M059J (cell line): ENCODE measurements at places on chromosomes 16 and 17.
A peak's percentile ranks its signal among the peaks of the same experiment; 100 is the strongest.

DNA sequence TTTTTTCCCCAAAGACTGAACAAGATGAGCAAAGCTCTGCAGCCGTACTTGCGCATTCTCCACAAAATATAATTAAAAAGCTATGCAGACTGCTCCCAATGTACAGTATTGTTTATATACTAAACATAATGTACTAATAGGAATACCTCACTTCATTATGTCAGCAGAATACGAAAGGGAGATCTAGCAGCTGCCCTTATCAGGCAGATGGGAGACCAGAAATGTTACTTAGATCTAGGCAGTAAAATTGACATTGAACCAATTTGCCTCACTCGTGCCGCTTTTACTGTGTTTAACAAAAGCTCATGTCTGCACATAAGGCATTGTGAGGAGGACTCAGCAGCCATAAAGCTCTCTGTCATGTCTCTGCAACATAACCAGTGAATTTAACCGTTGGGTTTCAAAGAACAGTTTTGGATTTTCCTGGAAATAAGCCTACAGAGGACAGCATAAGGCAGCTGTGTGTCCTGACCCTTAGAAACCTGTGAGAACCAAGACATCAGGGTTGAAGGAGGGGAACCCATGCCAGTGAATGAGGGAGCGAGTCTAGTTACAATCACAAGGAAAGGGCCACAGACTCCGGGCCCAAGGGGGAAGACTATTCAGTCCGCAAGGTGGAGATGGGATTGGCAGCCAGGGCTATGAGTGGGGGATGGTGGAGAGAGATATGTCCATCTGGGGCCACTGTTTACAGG lies 71.4 kb downstream of the GNAO1 start:
- no peak for DNase-seq

GRCh38 chr17:43033948-43034881 lies 9.2 kb downstream of the RND2 start:
- DNase-seq, result no peak

- peak; percentile 92 for DNase-seq
Measured at GRCh38 chr17:63478814-63479494, 2.1 kb downstream of the ACE start.

DNA sequence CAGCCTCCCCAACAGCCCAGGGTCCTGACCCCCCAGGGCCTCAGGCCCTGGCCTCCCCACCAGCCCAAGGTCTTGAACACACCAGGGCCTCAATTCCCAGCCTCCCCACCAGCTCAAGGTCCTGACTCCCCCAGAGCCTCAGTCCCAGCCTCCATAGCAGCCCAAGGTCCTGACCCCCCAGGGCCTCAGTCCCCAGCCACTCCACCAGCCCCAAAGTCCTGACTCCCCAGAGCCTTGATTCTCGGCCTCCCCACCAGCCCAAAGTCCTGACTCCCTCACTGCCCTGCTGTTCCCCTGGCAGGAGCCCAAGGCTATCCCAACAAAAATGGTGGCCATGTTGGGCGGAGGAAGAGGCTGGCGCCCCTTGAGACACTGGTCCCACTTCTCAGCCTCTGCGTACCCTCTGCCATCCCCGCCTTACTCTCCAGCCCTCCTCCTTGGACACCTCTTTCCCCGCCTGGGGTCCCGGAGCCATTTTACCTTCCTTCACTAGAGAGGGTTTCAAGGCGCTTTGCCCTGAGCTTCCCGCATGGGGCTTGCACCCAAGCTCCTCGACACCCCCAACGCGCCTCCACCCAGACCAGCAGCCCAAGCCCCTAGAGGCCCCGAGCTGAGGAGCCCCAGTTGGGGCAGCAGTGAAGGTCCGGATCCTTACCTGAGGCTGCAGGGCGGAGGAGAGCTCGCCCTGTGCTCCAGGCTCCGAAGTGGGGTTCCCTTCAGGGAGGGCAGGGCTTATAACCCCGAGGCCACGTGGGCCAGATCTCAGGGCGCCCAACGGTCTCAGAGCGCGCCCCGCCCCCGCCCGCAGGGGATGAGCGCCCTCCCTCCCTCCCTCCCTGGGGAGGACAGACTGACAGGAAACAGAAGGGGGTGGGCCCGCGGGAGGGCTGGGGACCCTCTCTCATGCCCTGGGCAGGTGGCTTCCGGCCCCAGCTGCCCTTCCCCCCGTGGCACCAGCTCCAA lies 3.5 kb upstream of the TSPOAP1 start:
- no peak for DNase-seq

DNA sequence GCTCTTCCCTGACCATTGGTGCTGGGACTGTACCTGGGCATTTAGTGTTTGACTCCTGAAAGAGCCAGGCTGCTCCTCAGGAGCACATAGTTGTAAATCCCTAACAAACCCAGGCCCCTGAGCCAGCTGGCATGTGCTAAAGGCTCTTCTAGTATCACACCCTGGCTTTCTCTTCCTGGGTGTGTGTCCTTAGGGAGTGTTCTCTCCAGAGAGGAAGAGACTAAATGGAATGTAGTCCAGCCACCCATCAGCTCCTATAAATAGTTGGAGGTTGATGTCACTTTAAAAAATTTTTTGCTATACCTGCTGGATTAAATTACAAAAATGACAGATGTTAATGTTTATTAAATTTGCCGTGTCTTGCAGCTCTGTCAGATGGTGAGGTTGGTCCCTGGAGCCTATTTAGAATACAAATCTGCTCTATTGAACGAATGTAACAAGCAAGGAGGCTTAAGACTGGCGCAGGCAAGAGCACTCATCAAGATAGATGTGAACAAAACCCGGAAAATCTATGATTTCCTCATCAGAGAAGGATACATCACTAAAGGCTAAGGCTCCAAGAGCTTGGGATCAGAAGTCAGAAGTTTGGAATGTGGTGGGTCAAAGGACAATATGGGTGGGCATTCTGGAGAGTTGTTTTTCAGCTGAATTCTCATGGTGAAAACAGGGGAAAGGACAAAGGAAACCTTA lies 13.1 kb upstream of the DUSP14 start:
- DNase-seq, result peak; percentile 8

- DNase-seq, result no peak
Measured at GRCh38 chr16:15803618-15804017, 53.2 kb downstream of the MYH11 start.

- DNase-seq, result no peak
Measured at GRCh38 chr17:7024402-7024785, 1.5 kb downstream of the BCL6B start.

DNA sequence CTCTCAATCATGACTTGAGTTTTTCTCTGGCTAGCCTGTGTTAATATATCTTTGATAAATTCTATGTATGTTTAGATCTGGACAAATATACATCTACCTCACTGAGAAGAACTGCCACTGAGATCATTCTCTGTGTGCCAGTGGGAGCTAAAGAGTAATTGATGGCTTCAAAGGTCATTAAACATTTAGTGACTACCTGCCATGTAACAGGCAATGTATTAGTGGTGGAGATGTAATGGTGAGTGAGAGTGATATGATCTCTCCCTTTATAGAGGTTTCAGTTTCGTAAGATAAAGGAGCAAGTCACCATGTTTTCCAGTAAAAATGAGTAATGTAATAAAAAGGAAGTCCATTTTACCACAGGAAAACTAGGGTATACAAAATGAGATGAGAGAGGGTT lies 235.8 kb upstream of the CDH8 start:
- DNase-seq, result no peak

DNA sequence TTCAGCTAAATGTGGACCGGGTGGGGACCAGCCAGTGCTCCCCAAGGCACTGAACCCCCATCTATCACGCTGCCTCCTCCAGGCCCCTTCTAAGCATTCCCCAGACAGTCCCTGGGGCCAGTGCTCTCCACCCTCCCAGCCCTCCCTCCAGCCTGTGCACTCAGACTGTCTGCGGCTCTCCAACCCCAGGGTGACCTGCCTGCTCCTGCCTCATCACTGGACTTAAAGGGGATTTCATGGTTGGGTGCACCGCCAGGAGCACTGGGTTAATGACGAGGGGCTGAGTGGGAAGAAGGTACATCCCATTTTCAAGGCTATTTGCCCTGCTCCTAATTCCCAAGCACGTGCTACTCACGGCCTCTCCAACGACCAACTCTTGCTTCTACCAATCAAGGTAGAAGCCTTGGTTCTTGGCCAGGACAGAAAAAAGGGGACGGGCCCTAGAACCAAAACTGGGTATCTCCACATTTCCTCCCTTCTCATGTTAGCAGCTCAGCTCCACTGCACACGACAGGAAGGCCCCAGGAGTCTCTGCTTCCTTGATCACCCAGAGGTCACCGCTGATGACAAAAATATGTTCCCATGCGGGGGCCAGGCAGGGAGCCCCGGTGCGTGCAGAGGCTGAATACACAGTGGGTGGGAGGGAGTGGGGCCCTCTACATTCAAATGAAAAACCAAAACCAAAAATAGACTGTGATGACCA lies 3.5 kb upstream of the ABR start:
- DNase-seq, result no peak

DNA sequence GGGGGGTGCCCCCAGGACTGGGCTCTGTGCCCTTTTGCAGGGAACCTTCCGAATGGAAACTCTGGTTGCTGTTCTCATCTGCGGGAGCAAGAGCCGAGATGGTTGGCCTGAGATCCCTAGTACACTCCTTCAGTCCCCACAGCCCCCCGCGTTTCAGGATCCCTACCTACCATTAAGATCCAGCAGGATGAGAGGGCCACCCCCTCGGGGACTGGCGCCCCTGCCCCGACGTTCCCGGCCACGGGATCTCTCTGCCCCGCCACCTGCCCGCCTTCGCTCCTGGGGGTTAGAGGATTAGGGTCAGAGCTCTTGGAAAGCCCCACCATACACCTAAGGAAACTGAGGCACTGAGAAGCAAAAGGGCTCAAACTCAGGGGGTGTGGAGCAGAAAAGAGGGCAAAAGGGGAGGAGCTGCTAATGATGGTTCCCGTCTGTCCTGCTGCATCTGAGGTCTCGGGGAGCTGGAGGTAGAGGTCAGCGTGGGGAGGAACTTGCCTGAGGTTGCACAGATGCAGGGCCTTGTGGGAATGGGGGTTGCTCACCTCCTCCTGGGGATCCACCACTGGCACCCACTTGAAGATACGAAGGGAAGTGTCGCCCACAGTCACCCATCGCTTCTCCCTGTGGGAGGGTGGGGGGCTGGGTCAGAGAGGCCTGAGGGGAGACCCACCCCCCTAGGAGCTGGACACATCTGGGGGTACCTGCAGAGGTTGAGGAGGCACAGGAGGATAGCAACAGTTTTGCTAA lies 1.0 kb downstream of the BCL7C start:
- no peak for DNase-seq

- DNase-seq, result peak; percentile 44
Measured at GRCh38 chr17:20072692-20072992, 63.5 kb downstream of the SPECC1 start.

DNA sequence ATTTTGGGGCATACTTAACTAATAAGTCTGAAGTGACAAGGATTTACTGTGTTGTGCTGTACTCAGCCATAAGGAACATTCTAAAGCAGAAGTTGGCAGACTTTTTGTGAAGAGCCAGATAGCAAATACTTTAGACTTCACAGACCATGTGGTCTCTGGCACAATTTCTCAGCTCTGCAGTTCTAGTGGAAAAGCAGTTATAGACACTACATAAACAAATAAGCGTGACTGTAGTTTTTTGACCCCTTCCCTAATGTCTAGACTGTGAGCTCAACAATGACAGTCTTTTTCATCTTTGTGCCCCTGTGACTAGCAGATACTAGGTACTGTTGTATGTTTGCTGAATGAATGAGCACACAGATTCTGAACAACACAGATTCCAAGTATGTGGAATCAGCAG lies 4.9 kb downstream of the RPAIN start:
- no peak for DNase-seq

GRCh38 chr17:81542431-81543338 lies 9.5 kb downstream of the FAAP100 start:
- no peak for DNase-seq

- no peak for DNase-seq
Measured at GRCh38 chr17:62690168-62690897, 62.9 kb downstream of the MRC2 start.

- no peak for DNase-seq
Measured at GRCh38 chr16:84766978-84767773, 52.6 kb upstream of the CRISPLD2 start.

GRCh38 chr16:8505327-8505991 lies 84.9 kb downstream of the TMEM114 start:
- no peak for DNase-seq

- peak; percentile 54 for DNase-seq
Measured at GRCh38 chr17:42883802-42884558, 16.6 kb upstream of the G6PC1 start.

DNA sequence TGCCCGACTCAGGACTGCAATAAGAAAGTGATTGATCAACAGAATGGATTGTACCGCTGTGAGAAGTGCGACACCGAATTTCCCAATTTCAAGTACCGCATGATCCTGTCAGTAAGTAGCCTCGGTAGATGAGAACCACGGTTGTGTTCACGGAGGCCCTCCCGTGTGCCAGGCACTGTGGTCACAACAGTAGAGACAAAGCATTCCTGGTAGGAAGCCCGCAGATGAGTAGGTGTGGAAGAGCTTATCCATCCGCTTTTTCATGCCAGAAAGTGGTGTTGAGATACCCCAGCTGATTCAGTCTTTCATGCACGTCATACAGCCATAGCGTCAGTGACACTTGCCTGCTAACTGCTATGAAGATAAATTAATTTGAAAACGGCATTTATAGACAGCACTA lies 58.9 kb downstream of the RPA1 start:
- DNase-seq, result no peak

DNA sequence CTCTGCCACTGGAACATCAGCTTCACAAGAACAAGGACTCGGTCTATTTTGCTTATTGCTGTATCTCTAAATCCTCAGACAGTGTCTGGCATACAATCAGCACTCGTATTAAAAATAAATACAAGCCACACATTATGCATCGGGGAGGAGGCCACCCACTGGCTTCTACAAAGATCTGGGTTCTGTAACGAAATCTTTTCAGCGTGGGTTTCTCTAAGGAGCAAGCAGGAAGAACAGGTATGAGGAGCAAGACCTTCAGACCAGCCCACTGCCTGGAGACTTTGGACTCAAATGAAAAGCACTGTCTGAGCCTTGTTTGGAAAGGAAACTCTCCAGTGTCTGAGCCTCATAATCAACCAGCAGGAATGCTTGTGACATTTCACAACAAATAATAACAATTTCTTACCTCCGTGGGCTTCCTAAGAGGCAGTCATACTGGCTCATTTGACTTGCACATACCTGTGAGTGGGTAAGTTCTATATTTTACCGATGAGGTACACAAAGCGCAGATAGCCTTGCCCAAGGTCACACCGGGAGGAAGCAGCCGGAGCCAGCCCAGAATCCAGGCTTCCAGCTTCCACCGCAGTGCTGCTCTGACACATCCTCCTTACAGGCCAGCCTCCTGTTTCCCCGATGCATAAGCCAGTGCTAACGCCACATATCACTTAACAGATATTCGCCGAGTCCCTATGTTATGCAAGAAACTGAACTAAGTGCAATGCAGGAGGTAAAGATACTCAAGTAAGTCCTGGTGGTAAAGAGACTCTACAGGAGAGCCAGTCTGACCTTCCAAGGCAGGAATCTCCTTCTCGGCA lies 118.6 kb upstream of the TNRC6C start:
- DNase-seq, result no peak
